ENCODE measurements at places on chromosomes 11 and 22.

- no peak for DNase-seq
These were observed 5.6 kb downstream of the NECTIN1 start for GRCh38 chr11:119723243-119723951.

GRCh38 chr11:20114588-20114987 is 45.7 kb downstream of the DBX1 start:
- no peak for DNase-seq

- no peak for DNase-seq
These were observed 111.7 kb upstream of the RASSF10 start for GRCh38 chr11:12897390-12897789.

- no peak for DNase-seq
These were observed 9.5 kb downstream of the DCHS1 start for GRCh38 chr11:6646071-6646470.

GRCh38 chr11:91608677-91609076 is 615.9 kb upstream of the FAT3 start:
- DNase-seq: no peak

- no peak for DNase-seq
These were observed 132.3 kb upstream of the ZBED5 start for GRCh38 chr11:10990160-10990559.

DNA sequence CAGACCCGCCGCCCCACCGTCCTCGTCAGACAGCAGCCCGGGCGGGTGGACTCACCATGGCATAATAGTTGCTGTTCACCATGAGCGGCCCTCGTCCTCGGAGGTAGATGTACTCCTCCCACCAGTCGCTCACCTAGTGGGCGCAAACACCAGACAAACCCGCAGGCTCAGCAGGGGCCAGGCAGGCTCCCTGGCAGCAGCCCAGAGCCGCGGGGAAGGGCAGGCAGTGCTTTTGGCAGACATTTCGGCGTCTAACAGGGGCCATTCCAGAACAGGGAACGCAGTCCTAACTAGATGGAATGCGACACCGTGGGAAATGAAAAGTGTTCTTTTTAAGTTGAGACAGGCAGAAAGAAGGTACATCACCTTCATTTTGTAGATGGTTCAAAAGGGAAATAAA is 44.9 kb downstream of the CPT1A start:
- DNase-seq: no peak
